ENCODE measurements at places on chromosomes 7 and 10.

DNA sequence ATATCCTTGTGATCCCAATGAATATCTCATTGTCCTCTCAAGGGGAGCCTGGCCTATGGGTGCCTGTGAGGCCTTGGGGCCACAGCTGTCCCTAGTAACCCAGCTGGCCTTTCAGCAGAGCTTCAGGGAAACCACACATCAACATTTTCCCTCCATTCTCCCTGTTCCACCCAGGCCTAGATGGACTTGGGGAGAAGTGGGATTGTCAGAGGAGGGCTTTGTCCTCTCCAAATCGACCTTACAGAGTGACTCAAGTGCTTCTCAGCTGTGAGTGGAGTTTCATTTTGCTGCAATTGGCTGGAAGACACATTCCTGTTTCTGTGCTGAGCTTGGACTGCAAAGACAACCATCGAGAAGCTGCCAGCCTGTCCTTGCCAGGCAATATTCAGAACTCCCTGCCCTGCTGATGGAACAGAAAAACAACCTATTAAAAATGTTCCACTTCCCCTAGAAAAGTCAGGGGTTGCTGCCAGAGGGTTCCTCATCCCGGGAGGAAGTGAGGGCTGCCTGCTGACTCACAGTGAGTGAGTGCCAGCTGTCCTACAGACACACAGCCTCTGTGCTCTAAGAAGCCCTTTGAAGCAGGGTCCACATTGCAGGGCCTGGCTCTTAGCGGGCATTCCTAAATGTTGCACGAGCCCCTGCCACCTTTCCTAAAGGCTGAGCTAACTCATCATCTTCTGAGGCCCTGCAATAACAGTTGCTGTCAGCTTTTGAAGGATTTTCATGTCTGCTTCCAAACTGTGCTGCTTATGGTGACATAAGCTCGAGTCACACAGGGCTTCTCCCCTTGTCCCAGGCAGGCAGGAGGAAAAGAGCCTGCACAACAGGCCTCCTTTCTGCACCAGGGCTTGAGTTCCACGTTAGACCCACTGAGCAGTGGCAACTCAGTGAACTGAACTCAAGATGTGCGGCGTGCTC is 20.5 kb downstream of the STRA8 start:
- no peak for DNase-seq

GRCh38 chr10:89554433-89554832 is 19.0 kb upstream of the SLC16A12 start:
- DNase-seq: no peak

- no peak for DNase-seq
These were observed 275.2 kb downstream of the PHTF2 start for GRCh38 chr7:78073609-78074382.

- no peak for DNase-seq
These were observed 71.5 kb downstream of the LRRC4 start for GRCh38 chr7:127959770-127960169.

GRCh38 chr7:96189129-96189820 is 132.6 kb downstream of the SLC25A13 start:
- DNase-seq: no peak

DNA sequence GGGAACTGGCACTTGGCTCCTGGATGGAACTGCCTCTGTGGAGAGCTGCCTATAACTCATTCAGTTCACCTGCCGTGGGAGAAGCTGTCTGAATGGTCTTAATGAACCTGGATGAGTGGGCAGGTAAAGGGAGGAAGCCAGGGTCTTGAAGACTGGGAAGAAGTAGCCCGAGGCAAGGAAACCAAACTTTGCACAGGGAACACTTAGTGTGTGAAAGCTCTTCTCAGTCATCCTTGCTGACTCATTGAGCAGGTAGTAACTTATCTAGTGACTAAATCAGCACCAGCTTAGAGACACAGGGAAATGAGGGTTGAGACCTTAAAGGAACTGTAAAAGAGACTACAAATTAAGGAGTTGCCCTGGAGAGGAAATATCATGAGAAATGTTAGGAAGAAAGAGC is 9.9 kb downstream of the LRRC4 start:
- no peak for DNase-seq

DNA sequence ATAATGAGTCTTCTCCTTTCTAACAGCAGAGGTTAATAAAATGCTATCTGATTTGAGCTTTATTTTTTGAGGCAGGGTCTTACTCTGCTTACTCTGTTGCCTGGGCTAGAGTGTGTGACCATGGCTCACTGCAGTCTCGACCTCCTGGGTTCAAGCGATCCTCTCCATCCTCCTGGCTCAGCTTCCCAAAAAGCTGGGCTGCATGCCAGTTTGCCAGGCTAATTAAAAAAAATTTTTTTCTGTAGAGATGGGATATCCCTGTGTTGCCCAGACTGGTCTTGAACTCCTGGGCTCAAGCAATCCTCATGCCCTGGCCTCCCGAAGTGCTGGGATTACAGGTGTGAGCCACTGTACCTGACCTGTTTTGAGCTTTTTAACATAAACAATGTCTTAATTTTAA is 56.7 kb downstream of the SCD start:
- no peak for DNase-seq

DNA sequence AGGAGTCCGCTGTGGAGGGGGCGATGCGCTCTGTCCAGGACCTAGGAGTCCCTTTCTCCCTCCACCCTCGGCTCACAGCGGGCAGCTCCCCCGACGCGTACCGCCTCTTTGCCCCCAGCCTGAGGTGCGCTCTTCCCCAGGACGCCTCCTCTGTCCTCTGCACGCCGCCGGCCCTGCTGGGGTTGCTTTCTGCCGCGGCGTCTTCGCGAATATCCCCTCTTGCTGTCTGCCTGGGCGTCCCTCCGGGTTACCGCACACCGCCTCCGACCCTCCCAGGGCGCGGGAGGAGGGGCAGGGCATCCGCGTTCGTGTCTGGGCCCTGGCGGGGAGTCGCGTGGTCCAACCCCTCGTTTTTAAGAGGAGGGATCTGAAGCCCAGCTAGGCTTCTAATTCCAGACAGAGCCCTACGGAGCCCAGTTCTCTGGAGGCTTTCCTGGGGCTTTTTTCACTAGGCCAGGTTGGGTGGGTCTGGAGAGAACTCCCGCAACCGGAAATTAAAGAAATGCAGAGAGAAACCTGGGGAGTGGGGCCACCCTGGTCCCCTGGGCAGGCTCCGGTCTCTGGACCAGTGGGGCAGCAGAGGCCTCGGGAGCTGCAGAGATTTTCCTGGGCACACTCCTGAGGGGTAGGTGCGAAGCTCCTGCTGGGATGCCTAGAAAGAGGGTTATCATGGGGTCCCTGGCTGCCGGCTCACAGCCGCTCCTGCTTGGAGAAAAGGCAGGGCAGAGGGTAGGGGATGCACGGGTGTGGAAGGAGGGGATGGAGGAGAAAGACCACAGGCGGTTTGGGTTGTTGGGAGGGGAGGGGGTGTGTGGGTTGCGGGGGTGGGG is 166.9 kb downstream of the UBE2H start:
- no peak for DNase-seq

GRCh38 chr10:96097865-96098264 is 32.2 kb upstream of the ZNF518A start:
- no peak for DNase-seq

DNA sequence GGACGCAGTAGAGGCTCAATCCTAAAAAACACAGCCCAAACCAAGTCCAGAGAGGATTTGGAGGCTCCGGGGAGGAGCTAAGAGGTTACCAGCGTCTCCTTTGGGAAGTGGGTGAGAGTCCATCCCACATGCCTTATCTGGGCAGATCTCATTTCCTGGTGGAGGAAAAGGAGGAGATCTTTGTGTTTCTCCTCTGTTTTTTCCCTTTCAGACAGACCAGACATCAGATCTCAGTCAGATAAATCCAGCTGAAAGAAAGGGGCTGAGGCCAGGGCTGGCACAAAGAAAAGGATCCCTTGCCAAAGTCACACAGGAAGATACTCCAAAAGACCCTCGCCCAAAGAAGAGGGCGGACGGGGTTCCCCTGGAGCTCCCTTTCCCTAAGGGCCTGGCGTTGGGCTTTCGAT is 58.3 kb upstream of the COMTD1 start:
- peak; percentile 33 for DNase-seq

GRCh38 chr10:104937567-104937966 is 296.5 kb downstream of the SORCS3 start:
- no peak for DNase-seq

DNA sequence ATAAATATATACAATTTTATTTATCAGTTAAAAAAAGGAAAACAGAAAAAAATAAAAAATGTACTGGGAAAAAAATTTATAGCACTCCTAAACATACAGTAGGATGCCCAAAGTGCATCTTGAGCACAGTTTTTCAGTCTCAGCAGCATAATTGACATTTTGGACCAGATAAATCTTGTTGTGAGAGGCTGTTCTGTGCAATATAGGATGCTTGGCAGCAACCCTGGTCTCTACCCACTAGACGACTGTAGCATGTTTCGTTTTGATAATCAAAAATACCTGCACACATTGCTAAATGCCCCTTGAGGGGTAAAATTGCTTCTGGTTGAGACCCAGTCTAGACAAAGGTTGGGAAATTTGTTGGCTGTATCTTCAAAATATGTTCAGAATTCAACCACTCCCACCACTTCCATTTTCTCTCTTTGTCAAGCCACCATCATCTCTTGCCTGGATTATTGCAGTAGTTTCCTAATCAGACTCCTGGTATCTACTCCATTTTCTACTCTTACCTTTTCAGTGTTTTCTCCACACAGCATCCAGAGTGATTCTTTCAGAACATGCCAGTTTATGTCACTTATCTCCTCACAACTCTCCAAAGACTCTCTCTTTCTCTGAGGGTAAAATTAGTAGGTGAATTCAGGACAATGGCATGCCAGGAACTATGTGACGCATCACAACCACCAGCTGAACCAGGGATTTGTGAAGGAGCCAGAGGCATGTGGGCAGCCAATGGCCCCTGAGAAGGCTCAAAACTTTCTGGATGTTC is 91.4 kb downstream of the GPR85 start:
- DNase-seq: no peak

DNA sequence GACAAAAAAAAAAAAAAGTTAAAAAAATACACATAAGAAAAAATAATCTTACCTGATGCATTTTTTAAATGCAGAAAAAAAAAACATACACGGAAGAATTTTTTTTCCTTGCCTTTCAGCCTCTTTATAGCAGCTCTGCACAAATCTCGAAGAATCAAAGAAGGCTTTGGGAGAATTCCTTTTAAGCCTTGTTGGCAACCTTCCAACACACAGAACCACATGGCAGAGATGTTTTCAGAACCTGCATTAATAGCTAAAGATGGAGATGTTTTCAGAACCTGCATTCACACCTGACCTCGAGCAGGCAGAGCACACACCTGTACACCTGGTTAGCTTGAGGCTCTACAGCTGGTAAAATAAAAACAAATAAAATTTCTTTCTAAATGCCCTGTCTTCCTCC is 65.6 kb downstream of the DOCK4 start:
- DNase-seq: no peak

- DNase-seq: no peak
These were observed 308.1 kb downstream of the WDR37 start for GRCh38 chr10:1364151-1364910.

- no peak for DNase-seq
These were observed 93.8 kb upstream of the CNTNAP2 start for GRCh38 chr7:146022776-146023175.

DNA sequence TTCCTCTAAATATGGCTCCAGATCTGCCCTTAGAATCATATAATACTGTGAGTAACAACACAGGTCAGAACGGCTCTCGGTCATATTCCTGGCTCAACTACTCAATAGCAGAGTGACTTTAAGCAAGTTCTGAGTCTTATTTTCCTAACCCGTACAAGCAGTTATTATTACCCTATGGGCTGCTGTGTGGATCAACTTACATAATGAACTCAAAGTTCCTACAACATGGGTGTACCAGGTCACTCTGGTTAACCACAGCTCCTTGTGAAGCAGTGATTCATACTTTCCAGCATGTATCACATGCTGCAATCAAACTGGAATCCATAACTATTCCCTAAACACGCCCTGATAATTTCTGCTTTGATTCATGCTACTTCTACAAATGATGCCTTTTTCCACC is 107.3 kb downstream of the LRRN3 start:
- no peak for DNase-seq

GRCh38 chr10:13414137-13414536 is 66.0 kb upstream of the SEPHS1 start:
- DNase-seq: no peak
